T-helper 1 cell (primary cell): ENCODE measurements at places on chromosomes 13 and 19.

GRCh38 chr19:38004521-38005223, 97.7 kb downstream of the SIPA1L3 start:
- DNase-seq = no peak

- DNase-seq = no peak
Observed at GRCh38 chr19:29845574-29846176, 33.9 kb downstream of the CCNE1 start.

DNA sequence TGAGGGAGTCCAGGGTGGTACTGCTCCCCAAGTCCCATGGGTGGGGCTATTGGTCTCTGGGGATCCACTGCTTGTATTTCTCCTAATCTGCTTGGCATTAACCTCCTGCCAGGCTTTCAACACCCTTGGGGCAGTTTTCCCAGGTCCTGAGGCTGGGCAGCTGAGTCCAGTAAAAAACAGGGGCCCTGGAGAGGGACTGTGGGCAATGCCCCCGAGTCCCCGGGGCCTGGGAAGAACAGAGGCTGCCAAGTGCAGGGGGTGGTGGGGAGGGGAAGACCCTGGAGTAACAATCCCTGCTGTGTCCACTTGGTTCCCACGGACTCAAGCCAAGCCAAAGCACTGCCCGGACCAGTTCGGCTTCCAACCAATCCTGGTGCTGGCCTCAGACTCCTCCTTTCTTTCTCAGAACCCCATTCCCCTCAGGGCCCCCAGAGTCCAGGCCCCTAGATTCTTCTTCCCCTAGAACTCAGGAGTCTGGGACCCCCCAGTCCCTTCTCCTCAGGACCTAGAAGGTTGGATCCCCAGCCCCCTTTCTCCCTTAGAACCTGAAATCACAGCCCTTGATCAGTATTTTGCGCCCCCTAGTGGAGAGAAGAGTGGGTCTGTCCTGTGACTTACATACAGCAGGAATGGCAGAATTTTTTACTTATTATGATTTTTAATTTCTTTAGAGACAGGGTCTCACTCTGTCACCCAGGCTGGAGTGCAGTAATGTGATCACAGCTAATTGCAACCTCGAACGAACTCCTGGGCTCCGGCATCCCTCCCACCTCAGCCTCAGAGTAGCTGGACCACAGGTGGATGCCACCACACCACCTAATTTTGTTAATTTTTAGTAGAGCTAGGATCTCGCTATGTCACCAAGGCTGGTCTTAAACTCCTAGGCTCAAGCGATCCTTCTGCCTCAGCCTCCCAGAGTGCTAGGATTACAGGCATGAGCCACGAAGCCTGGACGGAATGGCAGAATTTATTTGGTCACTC, 3.7 kb upstream of the CLPTM1 start:
- DNase-seq = peak; percentile 29

GRCh38 chr19:50710094-50710493, 9.5 kb downstream of the SHANK1 start:
- no peak for DNase-seq

GRCh38 chr13:39496506-39496905, 106.5 kb downstream of the LHFPL6 start:
- DNase-seq = no peak

GRCh38 chr13:80038371-80038770, 302.6 kb downstream of the SPRY2 start:
- no peak for DNase-seq

GRCh38 chr19:42291435-42291810, 10.5 kb upstream of the PRR19 start:
- DNase-seq = no peak

GRCh38 chr19:57578487-57579205, at the start of gene ZNF416:
Gene ZNF416 (minus strand): TSS chr19:57578911. CDS start chr19:57578704, 207 bp downstream.
- DNase-seq = peak; percentile 96

GRCh38 chr13:51125495-51126226, 14.6 kb upstream of the C13orf42 start:
- DNase-seq = peak; percentile 19

GRCh38 chr13:36030670-36031331, 100.4 kb downstream of the DCLK1 start:
- no peak for DNase-seq

- DNase-seq = no peak
Observed at GRCh38 chr13:33284031-33284430, 1.5 kb downstream of the STARD13 start.

- no peak for DNase-seq
Observed at GRCh38 chr13:46492946-46493345, 60.0 kb upstream of the LRCH1 start.

- DNase-seq = no peak
Observed at GRCh38 chr13:44368062-44368591, 5.5 kb upstream of the SERP2 start.

DNA sequence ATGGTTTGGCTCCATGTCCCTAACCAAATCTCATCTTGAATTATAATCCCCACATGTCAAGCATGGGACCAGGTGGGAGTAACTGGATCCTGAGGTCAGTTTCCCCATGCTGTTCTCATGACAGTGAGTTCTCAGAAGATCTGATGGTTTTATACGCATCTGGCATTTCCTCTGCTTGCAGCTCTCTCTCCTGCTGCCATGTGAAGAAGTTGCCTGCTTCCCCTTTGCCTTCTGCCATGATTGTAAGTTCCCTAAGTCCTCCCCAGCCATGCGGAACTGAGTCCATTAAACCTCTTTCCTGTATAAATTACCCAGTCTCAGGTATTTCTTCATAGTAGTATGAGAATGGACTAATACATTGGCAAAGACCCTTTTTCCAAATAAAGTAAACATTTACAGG, 96.8 kb downstream of the TSHZ3 start:
- DNase-seq = no peak

DNA sequence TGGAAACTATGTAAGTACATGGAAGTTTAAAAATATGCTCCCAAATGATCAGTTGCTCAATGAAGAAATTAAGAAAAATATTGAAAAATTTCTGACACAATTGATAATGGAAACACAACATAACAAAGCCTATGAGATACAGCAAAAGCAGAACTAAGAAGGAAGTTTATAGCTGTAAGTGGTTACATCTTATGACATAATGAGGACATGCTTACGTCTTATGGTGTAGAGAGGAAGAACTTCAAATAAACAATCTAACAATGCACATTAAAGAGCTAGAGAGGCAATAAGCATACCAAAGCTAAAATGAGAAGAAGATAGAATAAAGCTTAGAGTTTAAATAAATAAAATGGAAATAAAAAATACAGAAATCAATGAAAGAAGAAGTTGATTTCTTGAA, 50.0 kb upstream of the CEACAM21 start:
- no peak for DNase-seq

DNA sequence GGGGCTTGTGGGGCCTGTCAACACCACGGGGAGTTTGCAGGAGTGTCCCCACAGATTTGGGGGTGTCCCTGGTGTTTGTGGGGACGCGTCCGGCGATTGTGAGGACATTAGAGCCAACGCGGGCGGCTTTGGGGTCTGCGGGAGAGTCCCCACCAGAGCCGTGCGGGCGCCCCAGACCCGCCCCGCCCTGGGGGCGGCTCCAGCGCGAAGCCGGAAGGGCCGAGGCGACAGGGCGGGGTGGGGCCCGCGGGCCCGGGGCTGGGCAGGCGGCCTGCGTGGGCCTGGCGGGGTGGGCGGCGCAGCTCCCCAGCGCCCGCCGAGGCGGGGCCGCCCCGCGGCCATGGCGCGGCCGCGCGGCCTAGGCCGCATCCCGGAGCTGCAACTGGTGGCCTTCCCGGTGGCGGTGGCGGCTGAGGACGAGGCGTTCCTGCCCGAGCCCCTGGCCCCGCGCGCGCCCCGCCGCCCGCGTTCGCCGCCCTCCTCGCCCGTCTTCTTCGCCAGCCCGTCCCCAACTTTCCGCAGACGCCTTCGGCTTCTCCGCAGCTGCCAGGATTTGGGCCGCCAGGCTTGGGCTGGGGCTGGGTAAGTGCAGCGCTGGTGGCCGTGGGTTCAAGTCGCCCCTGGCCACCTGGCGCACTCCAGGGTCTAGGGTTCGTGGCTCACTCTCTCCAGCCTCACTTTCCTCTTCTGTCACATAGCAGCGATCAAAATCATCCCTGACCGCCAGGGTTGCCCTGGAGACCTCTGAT, 10.3 kb downstream of the PDE4A start:
- no peak for DNase-seq

GRCh38 chr19:19500975-19501644, 14.2 kb downstream of the TSSK6 start:
- no peak for DNase-seq

DNA sequence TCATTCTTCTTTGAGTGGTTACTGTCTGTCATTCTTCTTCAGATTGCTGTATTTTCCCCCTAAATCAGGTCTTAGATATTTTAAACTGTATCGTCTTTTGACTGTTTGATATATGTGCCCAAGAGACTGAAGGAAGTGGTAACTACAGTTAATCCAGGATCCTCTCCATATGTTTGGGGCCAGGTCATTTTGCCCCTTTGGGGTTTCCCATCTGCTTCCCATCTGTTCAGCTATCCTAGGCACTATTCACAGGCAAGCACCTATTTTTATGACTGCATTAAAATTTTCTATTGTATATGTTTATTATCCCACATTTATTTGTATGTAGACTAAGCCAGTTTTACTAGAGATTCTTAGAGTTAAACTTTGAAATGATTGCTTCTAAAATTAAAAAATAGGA, 244.2 kb downstream of the PCCA start:
- DNase-seq = no peak

GRCh38 chr13:21218351-21219035, 42.0 kb downstream of the MRPL57 start:
- no peak for DNase-seq

DNA sequence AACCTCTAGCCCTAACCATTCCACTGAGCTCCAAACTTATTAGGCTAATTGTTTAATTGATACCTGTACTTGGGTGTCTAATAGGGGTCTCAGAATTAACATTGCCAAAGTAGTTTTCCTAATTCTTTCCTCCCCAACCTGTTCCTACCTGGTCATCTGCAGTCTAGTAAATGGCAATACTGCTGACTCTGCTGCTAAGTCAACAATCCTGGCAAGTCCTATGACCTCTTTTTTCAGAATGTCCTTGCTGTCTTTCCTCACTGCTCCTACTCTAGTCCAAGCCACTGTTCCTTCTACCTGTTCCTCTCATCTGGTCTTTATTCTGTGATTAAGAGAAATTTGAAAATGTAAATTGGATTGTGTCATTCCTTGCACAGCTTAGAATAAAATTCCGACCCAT, 143.9 kb downstream of the MTUS2 start:
- DNase-seq = no peak

- DNase-seq = no peak
Observed at GRCh38 chr19:34402074-34402600, 2.1 kb upstream of the PDCD2L start.

DNA sequence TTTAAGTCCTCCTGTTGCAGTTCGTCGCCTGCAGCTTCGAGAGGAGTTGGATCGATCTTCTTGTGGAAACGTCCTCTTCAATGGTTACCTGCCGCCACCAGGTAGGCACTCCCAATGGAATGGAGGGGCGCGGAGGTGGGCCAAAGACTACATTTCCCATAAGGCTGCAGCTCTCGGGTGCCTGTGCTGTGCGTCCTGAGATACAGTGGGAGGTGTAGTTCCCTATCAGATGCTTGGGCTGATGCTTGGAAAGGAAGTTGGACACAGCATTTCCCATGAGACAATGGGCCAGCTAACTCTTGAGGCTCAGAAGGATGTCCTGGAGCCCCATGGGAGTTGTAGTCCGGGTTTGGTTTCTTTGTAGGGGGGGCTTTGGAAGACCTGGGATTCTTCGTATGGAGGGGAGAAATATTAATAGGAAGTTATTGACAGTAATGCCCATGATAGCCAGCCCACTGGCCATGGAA, 1.8 kb downstream of the SHKBP1 start:
- no peak for DNase-seq

DNA sequence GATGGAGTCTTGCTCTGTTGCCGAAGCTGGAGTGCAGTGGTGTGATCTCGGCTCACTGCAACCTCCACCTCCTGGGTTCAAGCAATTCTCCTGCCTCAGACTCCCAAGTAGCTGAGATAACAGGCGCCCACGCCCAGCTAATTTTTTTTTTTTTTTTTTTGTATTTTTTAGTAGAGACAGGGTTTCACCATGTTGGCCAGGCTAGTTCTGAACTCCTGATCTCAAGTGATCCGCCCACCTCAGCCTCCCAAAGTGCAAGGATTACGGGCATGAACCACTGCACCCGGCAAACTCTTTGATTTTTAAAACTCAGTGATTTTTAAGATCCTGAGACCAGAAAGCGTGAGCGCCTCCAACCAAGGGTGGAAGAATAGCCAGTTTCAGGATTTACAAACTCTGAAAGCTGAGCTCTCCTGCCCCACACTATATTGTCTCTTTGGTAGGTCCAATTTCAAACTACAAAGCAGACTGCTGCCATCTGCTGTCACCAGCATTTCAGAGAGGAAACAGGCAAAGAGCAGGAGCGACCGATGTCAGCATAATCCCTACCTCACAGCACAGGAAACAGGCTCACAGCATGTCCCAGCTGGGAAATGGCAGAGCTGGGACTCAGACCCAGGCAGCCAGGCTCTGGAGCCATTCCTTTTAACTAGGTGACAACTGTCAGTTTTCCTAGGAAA, 9.2 kb downstream of the NOSIP start:
- no peak for DNase-seq

GRCh38 chr13:36612230-36612629, 61.6 kb upstream of the SERTM1 start:
- DNase-seq = no peak

DNA sequence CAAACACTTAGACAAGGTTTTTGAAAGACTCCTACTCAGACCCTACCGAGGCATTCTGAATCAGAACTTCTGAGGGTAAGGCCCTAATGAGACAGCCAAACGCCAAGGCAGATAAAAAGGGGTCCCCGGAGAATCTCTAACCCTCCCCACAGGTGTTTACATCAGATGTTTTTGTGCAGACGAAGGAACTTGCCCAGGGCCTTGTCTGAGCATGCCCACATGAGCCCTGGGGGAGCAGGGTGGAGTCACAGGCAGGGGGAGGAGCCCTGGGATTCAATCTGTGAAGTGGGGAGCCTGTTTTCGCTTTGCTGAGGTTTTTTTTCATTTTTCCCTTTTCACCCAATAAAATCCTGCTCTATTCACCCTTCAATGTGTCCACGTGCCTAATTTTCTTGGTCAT, 61.6 kb upstream of the MED4 start:
- DNase-seq = peak; percentile 60

DNA sequence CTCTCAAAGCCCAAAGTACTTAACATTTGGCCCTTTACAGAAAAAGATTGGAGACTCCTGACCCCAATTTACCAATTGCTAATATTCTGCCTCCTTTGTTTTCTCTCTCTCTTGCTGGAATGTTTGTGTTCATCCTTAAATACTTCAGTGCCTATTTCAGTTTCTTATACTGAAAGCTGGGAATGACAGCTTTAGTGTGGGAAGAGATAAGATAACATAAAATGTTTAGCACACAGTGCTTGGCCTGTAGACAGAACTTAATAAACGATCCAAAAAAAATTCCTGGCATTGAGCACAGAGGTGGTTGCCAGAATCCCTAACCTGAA, 3.0 kb upstream of the PLEKHF1 start:
- no peak for DNase-seq
